Stimulated activated CD4-positive, alpha-beta T cell treated with anti-CD3 and anti-CD28 coated beads, Interleukin-12 subunit alpha, Interleukin-12 subunit beta, amount 100 ng/mL, for 48 hours (primary cell): ENCODE measurements at places on chromosomes 1 and 21.
A peak's percentile ranks its signal among the peaks of the same experiment; 100 is the strongest.

DNA sequence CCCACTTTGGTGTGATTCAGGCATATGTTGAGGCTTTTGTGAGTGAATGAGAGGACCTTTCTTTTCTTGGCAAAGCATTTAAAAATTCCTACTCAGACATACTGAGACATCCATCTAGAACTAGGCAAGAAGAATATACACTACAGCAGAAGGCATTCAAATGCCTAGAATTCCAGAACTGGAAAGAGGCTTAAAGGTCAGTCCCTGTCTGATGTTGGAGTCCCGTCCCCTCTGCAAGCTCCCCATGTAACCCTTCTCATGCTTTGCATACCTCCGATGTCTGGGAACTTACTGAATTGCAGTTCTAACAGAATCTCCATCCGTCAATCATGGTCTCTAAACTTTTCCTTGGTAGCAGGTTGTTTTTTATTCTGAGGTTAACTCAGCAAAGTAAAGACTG is 152.9 kb downstream of the ATP6V1G3 start:
- no peak for DNase-seq

DNA sequence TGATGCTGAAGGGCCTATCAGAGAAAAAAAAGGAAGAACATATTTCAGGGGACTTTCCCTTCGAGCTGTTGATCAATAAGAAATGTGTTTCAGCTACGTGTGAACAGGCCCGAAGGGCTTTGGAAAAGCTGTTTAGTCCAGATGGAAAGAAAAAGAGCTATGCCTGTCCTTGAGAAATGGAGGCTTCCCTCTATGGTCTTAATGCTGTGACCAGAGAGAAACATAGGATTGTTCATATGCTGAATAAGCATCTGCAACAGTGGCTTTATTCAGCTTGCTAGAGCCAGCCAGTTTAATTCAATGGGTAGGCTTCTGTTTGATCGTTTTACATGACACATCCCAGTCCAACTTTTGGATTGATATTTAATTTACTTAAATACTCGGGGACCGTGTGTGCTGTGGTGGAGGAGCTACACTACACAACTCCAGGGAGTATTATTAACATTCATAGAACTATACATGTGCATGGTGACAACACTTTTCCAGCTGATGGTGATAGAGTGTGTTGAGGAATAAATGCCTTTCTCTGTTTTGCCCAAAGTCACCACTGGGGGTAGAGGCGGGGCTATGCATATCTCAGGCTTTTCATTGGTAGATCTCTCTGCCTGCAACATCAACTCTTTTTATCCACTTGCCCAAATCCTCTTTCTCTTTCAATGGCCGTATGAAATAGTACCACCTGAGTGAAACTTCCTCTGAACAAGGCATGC is 106.7 kb upstream of the C8B start:
- no peak for DNase-seq

- no peak for DNase-seq
Observed at GRCh38 chr21:25408666-25409065, 198.6 kb downstream of the MRPL39 start.

DNA sequence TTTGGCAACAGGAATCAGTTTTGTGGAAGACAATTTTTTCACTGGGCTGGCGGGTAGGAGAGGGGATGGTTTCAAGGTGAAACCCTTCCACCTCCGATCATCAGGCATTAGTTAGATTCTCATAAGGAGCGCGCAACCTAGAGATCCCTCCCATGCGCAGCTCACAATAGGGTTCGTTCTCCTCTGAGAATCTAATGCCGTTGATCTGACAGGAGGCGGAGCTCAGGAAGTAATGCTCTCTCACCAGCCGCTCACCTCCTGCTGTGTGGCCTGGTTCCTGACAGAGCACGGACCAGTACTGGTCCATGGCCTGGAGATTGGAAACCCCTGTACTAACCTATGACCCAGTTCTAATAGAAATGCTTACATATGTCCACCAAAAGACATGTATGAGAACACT is 96.6 kb upstream of the KIAA1614 start:
- no peak for DNase-seq

- DNase-seq = no peak
Observed at GRCh38 chr1:227548119-227548397, 15.3 kb upstream of the ZNF678 start.

GRCh38 chr1:213415691-213416380 is 364.8 kb downstream of the RPS6KC1 start:
- no peak for DNase-seq

DNA sequence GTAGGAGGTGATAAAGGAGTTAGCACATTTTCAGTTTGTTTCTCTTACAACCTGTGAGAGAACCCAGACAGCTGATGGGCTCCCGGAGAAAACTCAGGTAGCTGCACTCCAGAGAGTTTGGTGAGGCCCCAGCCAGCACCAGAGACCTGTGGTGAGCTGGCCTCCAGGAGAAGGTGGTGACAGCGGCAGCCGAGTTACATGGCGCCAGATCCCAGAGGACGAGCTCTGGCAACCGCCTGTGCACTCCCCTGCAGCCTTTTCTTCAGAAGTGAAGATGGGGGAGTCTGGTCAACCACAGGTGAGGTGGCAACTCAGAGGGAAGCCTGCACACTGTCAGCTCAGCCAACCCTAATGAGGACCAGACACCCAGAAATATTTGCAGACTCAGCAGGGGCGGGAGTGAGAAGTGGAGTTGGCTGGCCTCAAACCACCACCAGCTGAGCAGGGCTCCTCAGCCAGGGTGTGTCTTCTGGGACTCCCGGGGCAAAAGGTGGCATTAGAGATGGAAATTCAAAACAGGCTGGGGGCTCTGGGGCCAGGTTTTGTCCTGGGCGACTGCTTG is 209.7 kb downstream of the SETD4 start:
- DNase-seq = no peak

DNA sequence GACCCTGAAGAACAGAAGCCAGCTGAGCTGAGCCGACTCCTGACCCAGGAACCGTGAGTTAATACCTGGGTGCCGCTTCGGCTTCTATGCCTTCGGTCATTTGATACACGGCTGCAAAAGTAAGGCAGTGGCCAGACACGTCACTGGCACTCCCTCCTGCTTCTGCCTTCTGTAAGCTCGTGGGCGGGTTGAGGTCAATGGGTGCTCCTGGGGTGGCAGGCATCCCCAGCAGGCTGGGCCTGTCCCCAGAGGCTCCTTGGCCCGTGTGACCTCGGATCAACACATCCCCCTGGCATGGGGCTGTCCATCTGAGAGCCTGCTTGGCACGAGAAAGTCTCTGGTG is 35.7 kb upstream of the COL6A1 start:
- DNase-seq = no peak

- peak; percentile 21 for DNase-seq
Observed at GRCh38 chr1:18581420-18581880, 49.2 kb upstream of the PAX7 start.

DNA sequence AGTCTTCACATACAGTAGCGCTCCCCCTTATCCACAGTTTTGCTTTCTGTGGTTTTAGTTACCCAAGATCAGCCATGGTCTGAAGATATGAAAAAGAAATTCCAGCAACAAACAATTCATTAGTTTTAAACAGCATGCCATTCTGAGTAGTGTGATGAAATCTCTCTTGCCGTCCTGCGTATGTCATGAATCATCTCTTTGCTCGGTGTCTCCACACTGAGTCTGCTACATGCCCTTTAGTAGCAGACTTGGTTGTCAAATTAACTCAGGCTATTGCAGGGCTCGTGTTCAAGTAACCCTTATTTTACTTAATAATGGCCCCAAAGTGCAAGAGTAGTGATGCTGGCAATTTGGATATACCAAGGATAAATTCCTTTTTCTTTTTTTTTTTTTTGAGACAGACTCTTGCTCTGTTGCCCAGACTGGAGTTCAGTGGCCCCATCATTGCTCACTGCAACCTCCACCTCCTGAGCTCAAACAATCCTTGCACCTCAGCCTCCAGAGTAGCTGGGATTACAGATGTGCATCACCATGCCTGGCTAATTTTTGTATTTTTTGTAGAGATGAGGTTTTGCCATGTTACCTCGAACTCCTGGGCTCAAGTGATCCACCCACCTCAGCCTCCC is 22.6 kb downstream of the PHACTR4 start:
- DNase-seq = no peak

GRCh38 chr1:17535300-17535936 is 4.1 kb upstream of the ARHGEF10L start:
- no peak for DNase-seq

DNA sequence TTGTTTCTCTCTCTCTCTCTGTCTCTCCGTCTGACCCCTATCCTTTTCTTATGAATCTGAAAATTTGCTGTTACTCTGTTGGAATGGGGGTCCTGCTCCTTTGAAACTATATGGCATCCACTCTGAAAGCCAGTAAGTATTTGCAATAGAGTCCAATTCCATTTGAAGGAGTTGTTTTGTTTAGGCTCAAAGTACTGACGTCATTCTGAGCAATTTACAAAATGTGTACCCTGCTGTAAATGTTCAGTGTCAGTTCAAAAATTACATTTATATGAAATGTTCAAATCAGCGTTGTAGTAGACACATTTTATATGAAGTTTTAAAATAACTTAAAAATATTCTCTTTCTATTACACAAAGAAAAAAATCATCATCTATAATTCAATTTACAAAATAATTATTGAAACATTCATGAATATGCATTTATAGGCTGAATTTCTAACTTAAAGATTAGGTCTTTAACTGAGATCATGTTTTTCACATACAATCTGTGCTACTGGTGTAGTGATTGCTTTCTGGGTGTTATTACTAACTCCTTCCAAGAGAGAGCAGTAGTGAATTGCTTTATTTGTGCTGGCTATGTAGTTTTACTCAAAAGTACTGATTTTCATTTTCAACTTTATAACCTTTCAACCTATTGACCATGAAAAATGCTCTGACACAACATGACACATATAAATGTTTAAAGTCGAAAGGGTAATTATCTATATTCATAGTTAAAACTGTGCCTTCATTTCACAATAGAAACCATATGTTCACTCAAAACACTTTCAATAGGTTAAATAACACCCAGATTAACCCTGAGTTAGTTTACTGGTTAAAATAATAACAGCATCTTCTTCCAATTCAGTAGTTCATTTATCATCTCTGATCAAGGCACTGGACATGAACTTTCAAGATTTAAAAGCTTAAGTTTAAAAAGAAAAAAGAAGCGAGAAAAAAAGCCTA is 253.1 kb upstream of the ADGRL4 start:
- no peak for DNase-seq

DNA sequence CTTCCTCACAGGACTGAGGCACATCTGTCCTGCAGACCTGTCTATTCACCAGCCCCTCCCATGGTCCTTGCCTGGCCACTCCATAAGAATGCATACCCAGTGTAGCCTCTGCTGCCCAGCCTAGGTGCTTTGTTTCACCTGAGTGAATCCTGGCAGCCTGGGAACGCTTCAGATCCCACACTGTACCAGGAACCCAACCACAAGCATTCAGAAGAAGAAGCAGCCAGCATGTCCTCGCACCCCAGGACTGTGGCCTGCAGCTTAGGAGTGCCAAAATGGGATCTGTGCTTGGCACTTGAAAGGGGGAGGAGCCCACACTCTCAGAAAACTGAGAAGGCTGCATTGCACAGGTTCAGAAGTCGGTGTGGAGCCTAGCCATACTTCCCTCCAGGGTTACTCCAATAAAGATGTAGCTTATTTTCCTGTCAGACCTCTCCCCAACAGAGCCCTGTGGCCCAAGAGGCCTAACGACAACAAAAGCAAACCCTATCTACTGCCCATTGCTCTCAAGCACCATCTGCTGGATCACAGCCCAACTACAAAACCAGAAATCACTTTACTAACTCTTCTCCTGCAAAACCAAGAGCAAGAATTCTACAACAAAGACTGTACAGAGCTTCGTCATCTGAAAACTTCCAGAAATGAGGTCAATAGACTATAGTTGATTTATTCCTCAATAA is 923.1 kb upstream of the NEGR1 start:
- DNase-seq = no peak

DNA sequence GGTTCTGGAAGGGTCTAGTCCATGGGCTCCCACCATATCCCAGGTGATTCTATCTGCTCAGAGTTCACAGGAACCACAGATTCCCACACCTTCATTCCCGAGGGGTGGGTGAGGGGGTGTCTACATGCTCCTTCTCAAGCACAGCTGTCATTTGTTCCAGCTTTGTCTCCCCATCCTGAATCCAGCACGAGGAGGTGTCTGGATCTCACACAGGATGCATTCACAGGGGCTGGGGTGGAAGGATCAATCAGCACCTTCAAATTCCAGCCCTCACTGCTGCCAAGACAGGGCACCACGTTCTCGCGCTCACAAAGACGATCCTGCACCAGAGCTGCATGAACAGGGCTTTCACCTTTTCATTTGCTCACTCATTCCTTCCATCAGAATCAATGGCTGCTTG is 52.7 kb downstream of the TCP10L start:
- DNase-seq = no peak

DNA sequence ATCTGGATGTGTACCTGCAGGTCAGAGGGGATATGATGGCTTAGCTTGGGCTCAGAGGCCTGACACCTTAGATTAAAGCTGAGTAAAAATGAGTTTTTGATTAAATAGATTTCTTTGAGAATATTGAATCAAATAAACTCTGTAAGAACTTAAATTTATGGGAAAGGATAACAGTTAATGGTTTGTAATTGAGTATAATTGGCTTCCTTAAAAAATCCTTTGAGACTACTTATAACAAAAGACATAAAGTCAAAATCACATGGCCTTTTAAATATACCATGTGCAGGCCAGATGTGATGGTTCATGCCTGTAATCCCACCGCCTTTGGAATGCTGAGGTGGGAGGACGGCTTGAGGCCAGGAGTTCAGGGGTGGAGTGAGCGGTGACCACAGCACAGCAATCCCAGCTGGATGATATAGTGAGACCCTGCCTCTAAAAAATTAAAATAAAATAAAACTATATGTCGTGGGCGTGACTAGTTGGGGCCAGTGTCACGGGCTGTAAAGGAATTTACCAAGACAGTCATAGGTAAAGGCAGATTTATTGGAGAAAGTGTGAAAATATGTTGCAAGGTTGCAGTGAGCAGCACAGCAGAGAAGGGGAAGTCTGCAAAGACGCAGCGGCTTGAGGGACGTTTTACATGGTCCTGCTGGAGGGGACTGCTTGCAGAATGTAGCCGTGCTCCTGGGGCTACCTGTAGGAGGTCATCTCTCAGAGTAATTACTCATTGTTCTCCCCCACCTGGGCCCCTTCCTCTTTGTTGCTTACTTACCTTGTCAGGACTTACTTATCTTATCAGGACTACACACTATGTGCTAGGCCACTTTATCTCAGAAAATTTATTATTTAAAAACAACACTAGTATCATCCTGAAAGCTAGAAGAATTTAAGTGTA is 122.3 kb downstream of the ZMYM4 start:
- no peak for DNase-seq

- DNase-seq = no peak
Observed at GRCh38 chr1:218361298-218362065, 16.3 kb downstream of the TGFB2 start.

- DNase-seq = no peak
Observed at GRCh38 chr1:220189750-220190347, 82.4 kb downstream of the RAB3GAP2 start.

DNA sequence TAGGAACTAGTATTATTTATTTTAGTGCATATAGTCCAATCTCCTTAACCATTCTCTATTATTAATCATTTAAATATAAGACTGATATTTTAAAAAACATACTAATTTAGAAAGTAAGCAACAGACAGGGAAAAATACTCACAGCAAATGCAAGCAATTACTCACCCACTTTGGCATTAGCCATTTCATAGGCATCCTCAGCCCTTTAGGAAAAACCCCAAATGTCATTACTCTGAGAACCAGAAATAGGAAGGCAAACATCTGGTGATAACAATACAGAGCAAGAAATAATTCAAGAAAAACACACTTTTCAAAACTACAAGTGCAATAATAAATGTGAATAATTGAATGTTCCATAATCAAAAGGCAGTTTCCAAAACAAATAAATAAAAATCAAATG is 545.1 kb downstream of the PLPP3 start:
- no peak for DNase-seq

- DNase-seq = no peak
Observed at GRCh38 chr1:203990118-203990517, 82.8 kb upstream of the SOX13 start.

- no peak for DNase-seq
Observed at GRCh38 chr21:39326607-39327307, 13.3 kb upstream of the BRWD1 start.
